ENCODE measurements at places on chromosomes 5 and 9. TPM values are rescaled to one million over a fixed set of nuclear protein-coding genes. Genes with fewer than 3 reads are reported as not detected.

ACOT12 gene
- not detected for total RNA-seq

DNA sequence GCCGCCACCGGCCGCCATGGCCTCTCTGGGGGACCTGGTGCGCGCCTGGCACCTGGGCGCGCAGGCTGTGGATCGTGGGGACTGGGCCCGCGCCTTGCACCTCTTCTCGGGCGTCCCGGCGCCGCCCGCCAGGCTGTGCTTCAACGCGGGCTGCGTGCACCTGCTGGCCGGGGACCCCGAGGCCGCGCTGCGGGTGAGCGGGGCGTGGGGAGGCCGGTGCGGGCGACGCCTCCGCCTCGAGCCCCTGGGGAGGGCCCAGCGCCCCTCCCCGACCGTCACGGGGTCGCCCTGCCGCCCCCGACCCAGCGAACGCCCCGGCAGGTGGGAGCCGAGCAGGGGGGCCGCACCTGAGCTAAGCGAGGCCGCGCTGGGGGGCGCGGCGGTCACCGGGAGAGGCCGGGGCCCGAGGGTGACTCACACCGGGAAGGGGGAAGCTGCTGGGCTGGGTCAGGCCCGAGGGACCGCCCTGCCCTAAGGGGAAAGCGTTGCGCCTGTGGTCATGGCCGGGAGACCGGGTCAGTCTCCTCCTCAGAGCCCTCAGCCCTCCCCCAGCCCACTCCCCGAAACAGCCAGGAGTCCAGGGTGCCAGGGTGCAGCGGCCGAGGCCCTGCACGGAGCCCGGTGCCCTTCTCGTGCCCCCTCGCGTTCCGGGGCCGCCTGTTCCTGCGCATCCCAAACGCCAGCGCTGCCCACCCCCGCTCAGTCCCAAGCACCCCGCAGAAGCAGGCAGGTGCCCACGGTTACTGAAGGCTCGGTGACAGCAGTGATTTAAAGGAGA is 510 bp downstream of the NOXA1 start:
- no peak overlapping the region for H3K27ac ChIP-seq
- no peaks in the 10 kb centered on the region for H3K27me3 ChIP-seq
- H3K36me3 ChIP-seq = no peaks in the 10 kb centered on the region

HAVCR1 gene
- not detected for total RNA-seq

- H3K27ac ChIP-seq = no peak overlapping the region
- H3K4me3 ChIP-seq = no peak overlapping the region
- H3K36me3 ChIP-seq = no peaks in the 10 kb centered on the region
- DNase-seq = no peak
- peaks cover 13% of the 10 kb centered on the region for H3K27me3 ChIP-seq
Measured at GRCh38 chr5:172548311-172548731, 92.7 kb upstream of the NEURL1B start.

Data from WTC11 (cell line).